ENCODE measurements at places on chromosomes 13 and 19.

GRCh38 chr19:33432015-33432414 lies 58.5 kb downstream of the CEBPG start:
- DNase-seq = no peak

DNA sequence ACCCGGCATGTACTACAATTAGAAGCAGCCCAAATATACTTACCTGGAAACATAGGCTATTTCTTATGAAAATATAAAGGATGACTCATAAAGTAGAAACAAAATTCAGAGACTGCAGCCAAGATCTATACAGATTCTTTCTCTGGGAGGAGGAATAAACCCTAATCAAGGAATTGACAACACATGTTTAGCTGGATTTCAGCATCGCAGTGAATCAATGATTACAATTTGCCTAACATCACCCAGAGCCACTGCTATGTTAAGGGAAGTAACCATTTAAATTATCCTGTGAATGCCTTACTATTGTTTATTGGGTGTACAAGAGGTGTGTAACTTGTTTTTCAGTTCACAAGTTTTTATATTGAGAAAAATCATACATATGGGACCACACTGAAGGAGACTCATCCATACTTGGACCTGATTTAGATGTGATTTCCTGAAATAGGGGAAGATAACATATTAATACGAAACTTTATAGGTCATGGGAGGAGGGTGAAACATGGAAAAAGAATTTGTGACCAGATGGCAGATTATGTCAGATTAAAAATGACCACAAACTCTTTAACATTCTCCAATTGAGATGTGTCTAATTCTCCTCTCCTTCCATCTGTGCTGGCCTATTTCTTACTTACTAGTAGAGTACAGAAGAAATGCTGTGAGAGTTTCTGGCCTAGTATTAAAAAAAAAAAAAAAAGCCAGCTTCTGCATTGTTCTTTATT lies 1168.4 kb downstream of the SLITRK1 start:
- DNase-seq = no peak

GRCh38 chr13:93529961-93530360 lies 303.4 kb downstream of the GPC6 start:
- no peak for DNase-seq

DNA sequence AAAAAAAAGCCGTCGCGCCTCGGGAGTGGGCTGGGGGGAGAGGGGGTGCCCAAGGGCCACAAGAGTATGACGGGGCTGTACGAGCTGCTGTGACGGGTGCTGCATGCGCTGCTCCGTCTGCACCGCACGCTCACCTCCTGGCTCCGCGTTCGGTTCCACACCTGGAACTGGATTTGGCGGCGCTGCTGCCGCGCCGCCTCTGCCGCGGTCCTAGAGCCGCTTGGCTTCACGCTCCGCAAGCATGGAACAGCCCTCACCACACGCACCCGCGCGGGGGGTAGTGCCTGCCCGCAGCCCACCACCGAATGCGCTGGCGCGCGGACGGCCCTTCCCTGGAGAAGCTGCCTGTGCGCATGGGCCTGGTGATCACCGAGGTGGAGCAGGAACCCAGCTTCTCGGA lies 18.8 kb downstream of the C1QTNF9 start:
- no peak for DNase-seq

DNA sequence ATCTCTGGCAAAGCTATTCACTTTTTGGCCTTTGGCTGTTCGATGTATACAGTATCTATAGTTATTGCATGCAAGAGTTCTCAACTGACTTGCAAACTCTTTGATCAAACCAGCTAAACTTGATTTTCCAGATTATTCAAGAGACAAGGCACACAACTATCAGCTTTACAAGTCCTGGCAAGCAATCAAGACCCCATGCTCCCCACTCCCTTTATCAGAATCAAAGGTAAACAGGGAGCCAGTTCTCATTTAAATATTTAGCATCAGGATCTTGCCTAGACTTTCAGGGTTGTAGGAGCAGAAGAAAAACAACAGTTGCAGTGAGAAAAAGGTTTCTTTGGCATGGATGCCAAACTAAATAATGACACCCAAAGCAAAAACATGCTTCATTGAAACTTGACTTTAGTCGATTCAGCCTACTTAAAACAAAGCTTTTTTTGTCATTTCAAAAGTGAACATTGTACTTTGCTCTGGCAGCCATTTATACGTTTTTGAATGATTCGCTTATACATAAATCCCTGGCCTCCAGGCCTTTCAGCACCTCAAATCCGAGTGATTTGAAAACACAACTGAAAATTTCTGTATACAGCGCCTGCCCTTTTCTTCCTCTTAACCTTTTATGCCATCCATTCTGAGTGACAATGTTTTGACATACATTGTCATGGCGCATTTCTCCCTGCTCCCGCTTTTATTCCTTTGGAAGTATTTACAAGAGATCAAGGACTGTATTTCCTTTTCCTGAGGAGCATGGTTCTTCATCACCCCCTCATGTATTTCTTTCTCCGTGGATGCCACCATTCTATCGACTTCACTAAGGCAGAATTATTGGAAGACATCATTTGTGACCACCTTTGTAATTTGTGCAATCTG lies 340.8 kb downstream of the KLF5 start:
- DNase-seq = no peak
